ENCODE measurements at places on chromosomes 6 and 20.

- DNase-seq: peak; percentile 2
These were observed 12.8 kb downstream of the PI16 start for GRCh38 chr6:36967301-36967700.

DNA sequence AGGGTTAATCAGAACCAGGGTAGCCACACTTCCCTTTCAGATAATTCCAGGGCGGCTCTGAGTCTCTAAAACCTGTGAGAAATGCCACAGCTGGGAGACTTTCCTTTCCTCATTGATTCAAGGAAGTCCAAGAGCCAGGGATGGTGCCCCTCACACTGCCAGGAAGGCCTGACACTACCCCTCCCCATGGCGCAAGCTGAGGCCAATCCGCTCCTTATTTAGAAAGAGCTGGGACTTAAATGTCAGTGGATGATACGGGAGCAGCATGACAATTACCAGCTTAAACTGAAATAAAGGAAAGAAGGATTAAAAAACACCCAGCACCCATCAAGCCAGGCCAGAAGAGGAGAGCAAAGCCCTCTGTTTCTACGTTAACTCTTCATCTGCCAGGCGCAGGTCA lies 244.4 kb downstream of the LRFN2 start:
- no peak for DNase-seq

- no peak for DNase-seq
These were observed 60.9 kb downstream of the PYGB start for GRCh38 chr20:25308671-25309394.

DNA sequence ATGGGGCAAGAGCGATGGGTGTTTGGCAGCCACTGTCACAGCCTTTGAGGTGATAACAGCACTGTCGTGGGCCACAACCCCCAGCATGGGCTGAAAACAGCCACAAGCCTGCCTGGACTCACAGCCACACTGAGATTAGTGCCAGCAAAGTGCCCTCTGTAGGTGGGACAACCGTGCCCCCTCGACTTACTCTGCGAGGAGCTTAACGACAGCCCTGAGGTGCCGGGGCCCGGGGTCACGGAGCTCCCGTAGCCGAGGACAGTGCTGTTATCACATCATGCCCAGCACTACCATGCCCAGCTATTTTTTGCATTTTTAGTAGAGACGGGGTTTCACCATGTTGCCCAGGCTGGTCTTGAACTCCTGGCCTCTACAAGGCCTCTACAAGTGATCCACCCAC lies 36.6 kb downstream of the SUMO4 start:
- DNase-seq: no peak

DNA sequence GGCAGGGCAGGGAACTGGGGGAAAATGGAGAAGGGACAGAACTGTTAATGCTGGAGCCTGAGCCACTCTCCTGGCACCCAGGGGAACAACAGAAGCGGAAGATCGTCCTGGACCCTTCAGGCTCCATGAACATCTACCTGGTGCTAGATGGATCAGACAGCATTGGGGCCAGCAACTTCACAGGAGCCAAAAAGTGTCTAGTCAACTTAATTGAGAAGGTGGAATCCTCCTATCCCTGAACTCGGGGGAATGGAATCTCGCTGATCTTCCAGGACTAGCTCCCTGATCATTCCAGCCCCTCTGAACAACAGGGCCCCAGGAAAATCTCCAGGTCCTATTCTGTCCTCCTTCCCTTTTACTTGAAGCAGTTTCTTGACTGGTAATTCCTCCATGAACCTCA lies 2.0 kb downstream of the CFB start:
- DNase-seq: no peak

DNA sequence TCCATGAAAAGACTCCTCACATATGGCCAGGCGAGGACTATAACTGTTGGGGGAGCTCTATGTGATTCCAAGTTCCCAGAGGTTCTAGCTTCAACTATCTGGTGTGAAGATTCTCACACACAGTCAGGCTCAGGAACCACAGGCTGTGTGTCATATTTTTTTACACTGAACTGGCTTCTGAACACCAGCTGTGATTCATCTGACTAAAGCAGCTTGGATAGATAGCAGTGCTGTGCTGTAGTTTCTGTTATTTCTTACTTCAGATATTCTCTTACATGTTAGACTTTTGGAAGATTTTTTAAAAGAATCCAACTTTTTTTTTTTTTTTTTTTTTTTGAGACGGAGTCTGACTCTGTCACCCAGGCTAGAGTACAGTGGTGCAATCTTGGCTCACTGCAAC lies 140.7 kb upstream of the MCHR2 start:
- no peak for DNase-seq

DNA sequence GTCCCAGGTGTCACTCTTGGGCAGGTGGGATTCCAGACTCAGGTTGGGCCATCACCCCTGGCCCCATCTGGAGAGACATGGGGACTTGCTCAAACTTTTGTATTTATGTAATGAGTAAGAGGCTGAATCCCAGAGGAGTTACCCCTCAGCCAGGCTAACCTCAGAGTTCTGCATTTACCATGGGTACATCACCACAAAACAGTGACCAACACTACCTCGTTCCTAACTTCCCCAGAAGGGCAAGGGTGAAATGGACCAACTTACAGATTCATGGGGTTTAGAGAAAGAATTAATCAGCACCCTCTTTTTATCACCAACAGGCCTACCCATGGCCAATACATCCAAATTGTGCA lies 259.9 kb upstream of the MARCKS start:
- no peak for DNase-seq

GRCh38 chr20:8082989-8083388 lies 49.1 kb upstream of the PLCB1 start:
- peak; percentile 94 for DNase-seq

- no peak for DNase-seq
These were observed 95.7 kb downstream of the EPHA7 start for GRCh38 chr6:93323630-93324029.

DNA sequence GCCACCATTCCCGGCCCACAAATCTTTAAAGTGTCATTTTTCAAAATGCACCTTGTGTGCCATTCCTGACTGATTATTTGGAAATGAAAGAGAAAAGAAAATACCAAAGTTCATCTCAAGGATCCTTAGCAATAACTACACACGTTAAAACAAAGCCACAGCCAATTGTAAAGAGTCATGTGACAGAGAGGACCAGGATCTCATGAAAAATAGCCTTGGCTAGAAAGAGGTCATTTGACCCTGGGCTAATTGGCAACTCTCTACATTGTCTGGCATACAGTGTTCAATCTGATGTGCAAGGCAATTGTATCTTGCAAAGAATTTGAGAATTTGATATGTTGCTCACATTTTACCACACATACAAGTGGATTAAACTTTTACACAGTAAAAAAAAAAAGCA lies 31.6 kb upstream of the HLA-G start:
- no peak for DNase-seq

GRCh38 chr6:75524322-75524972 lies 30.8 kb upstream of the FILIP1 start:
- peak; percentile 57 for DNase-seq

DNA sequence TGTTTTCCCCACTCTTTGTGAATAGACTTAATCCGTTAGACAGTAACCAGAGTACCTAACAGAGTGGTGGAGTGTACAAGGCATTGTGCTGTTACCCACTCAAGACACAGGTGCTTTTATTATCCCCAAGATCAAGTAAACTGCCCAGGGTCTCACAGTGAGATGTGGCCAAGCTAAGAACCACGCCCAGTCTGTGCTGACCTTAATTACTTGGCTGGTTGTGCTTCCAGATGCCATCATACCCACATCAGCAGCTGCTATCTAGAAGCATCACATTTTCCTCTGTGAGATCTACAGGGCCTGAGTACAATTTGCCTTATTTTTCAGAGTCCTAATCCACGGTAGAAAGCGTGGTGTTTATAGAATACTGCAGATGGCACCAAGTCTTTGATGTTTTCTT lies 70.3 kb downstream of the GFRA4 start:
- no peak for DNase-seq

GRCh38 chr20:62282103-62282502 lies 20.7 kb upstream of the ADRM1 start:
- DNase-seq: no peak

DNA sequence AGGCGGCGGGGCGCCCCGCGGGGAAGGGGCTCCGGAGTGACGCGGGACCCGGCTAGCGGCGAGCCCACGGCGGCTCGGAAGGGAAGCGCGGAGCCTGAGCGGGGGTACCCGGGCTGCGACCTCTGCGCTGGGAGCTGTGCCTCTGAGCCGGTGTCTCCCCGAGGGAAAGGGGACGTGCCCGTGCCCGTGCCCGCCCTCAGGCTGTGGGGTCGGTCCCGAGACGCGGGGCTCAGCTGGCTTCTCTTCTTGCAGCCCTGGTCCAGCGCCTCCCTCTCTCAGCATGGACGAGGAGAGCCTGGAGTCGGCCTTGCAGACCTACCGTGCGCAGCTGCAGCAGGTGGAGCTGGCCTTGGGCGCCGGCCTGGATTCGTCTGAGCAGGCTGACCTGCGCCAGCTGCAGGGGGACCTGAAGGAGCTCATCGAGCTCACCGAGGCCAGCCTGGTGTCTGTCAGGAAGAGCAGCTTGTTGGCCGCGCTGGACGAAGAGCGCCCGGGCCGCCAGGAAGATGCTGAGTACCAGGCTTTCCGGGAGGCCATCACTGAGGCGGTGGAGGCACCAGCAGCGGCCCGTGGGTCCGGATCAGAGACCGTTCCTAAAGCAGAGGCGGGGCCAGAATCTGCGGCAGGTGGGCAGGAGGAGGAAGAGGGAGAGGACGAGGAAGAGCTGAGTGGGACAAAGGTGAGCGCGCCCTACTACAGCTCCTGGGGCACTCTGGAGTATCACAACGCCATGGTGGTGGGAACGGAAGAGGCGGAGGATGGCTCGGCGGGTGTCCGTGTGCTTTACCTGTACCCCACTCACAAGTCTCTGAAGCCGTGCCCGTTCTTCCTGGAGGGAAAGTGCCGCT lies 686 bp downstream of the ZGPAT start:
- peak; percentile 22 for DNase-seq

GRCh38 chr6:43170417-43170930 lies 595 bp upstream of the SRF start:
- DNase-seq: peak; percentile 97

DNA sequence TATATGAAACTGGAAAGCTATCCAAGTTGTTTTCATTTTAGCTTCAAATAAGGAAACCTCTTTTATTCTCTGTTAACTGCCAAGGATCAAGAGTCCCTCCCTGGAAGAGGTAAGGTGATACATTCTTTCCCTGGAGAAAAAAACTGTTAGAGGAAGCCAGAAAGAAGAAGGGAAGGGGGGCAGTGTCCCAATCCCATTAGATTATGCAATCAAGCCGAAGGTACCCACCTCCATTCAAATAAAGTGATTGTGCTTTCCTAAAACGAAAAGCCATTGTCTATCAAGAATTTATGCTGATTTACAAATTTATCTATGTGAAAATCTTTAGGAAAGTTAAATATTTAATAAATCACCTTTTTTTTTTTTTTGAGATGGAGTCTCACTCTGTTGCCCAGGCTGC lies 9.5 kb upstream of the UQCC1 start:
- DNase-seq: no peak

DNA sequence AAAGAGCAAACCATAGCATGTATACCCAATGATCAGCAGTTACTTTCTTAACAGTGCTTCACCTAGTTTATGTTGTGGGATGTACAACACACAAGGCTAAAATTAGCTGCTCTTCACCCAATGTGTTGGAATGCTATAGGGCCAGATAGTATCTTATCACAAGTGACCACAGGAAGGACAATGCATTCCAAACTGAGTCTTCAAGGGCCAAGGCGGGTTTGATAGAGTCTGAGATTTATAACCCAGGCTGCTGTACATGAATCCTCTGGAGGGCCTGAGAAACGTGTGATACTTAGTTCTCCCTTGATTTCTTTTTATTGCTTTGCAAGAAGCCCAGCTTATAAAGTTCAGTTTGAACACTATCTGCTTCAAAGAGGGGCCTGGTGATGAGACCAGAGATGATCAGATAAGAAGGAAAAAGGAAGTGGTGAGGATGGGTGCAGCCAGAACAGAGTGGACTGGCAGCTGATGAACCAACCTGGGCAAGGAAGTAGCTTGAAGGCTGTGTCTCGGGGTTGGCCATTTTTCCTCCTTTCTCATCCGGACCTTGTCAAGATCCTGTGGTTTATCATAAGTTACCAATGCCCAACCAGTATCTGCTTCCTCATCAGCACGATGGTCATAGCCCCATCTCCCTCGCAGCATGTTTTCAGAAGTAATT lies 62.2 kb upstream of the BMP2 start:
- DNase-seq: no peak

DNA sequence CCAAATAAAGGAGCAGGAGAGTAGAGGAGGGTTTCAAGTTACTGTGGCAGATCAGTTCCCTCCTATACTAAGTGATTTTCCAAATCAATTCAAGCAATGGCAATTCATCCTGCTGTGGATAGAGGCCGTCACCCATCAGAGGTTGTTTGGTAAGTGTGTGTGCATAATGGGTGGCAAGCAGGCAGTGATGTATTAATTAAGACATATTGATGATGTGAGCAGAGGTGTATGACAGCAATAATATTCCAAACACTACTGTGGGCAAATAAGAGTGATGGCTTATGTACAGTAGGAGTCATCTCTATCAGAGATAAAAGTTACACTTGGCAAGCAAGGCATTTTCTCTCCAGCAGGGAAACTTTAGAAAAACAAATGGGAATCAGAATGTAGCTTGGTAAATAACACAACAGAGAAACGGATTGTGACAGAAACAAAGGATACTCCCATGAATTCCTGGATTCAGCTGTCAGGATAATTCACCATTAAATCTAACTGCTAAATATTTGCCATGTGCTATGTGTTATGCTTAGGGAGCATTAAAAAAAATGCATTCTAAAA lies 196.3 kb downstream of the KHDC1L start:
- DNase-seq: no peak

GRCh38 chr20:2697768-2698167 lies 5.2 kb downstream of the EBF4 start:
- DNase-seq: no peak

- no peak for DNase-seq
These were observed 696.7 kb downstream of the C6orf118 start for GRCh38 chr6:164612751-164613150.

DNA sequence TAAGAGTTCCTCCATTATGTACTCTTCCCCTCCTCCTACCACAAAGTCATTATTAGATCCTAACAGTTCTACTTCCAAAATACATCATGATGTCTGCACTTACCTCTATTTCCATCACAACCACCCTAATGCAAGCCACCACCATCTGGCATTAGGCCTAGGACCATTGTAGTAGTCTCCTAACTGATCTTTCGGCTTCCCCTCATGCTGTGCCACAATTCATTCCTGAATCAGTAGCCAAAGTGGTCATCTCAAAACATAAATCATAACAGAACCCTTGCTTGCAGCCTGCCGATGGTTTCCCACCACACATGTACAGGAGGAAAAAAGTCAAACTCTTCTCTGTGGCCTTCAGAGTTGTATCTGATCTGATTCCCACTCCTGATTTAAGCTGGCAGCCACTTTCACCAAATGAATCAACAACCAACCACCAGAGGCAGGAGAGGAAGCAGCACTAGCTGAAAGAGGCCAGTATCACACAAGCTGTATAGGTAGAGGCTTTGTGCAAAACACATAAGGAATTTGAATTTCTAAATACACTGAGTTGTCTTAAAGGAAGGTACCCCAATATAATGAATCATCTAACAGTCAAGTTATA lies 26.1 kb downstream of the FAM184A start:
- no peak for DNase-seq

GRCh38 chr6:143680141-143680540 lies 2.4 kb downstream of the PHACTR2 start:
- DNase-seq: peak; percentile 68

GRCh38 chr6:129705212-129705611 lies 4.8 kb downstream of the ARHGAP18 start:
- no peak for DNase-seq

GRCh38 chr6:14713966-14714631 lies 531.8 kb upstream of the JARID2 start:
- DNase-seq: no peak

- peak; percentile 78 for DNase-seq
These were observed 13.8 kb downstream of the SYTL3 start for GRCh38 chr6:158663625-158664165.

GRCh38 chr6:160991406-160992060 lies at the start of gene MAP3K4:
Gene MAP3K4 (plus strand): TSS chr6:160991769. CDS start chr6:160991932, 163 bp downstream.
- peak; percentile 90 for DNase-seq

Data from muscle of leg (tissue), 16 donors.